Activated CD4-positive, alpha-beta T cell treated with anti-CD3 and anti-CD28 coated beads for 1 hour (primary cell): ENCODE measurements at places on chromosomes 2 and 18.

DNA sequence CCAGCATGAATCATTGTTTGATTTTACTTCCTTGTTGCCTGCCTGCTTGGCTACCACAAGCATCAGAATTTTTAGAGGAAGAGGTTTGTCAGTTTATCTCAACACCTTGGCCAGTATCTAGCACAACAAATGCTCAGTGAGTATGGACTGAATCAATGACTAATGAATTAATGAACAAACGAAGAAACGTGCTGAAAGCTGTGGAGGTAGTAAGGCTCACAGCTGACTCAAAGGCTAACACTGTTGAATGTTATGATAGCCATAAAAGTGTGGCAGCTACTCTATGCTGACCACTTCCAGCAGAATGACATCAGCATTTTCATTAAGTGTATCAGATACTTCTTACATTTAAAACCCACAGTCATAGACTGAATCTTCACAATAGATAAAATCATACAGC is 543.4 kb downstream of the IRS1 start:
- DNase-seq = no peak

- DNase-seq = no peak
These were observed 86.7 kb downstream of the SEPTIN10 start for GRCh38 chr2:109527079-109527478.

DNA sequence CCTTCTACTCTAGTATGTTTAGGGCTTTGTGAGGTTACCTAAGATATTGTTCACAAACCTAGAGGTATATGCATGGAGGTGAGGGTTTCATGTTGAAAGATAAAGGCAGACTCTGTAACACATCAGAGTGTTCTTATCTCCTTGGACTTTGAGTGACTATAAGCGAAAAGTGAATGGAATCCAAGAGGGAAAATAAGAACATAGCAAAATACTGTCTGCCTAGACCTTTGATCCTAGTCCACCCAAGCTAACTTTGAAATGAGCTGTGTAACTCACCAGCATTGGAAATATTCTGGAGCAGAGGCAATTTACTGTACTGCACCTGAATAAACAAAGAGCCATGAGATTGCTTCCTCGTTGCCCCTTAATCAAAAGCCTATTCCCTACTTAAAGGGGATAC is 28.2 kb upstream of the GALNT1 start:
- DNase-seq = no peak

DNA sequence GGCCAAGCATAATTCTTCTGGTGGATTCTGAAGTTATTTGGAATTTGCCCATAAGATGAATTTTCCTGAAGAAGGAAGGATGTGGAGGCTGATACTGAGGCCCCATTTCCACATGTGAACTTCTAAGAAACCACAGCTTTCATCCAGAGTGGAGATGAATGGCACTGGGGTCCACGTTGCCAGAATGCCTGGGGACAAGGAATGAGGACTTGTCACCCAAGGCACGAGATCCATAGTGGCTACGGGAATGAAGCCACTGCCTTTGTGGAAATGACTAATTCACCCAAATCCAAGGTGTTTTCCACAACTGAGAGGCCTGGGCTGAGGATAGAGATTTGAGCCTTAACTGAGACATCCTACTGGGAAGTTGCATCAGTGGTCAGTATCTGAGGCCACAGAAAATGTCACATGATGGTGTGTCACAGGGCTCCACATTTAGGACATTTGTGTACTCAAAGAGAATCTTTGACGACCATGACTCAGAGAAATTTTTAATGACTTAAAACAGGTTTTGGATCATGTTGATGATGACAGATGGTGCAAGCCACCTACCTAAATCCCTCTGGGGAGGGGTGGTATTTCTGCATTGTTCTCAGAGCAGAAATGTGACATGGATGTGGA is 286.1 kb downstream of the SOX11 start:
- DNase-seq = no peak
